Activated CD4-positive, alpha-beta memory T cell treated with anti-CD3 and anti-CD28 coated beads, Interleukin-2, amount 10 ng/mL, durations not matched to agents 7 days and 5 days (primary cell): ENCODE measurements at places on chromosomes 3 and 15. TPM values are rescaled to one million over a fixed set of nuclear protein-coding genes. Genes with fewer than 3 reads are reported as not detected.

Gene AZI2
- 75.5 TPM for total RNA-seq

Gene AMT
- total RNA-seq = 5.2 TPM

Gene CSPG5
- total RNA-seq = 0.40 TPM

Gene SERF2
- total RNA-seq = 928 TPM

Gene P3H2
- total RNA-seq = not detected

GRCh38 chr3:148158210-148158609 is 539.5 kb upstream of the AGTR1 start:
- no peaks in the 10 kb centered on the region for H3K27me3 ChIP-seq
- no peaks in the 10 kb centered on the region for H3K4me1 ChIP-seq
- DNase-seq = no peak
- H3K4me3 ChIP-seq = no peak overlapping the region
- H3K27ac ChIP-seq = no peak overlapping the region

DNA sequence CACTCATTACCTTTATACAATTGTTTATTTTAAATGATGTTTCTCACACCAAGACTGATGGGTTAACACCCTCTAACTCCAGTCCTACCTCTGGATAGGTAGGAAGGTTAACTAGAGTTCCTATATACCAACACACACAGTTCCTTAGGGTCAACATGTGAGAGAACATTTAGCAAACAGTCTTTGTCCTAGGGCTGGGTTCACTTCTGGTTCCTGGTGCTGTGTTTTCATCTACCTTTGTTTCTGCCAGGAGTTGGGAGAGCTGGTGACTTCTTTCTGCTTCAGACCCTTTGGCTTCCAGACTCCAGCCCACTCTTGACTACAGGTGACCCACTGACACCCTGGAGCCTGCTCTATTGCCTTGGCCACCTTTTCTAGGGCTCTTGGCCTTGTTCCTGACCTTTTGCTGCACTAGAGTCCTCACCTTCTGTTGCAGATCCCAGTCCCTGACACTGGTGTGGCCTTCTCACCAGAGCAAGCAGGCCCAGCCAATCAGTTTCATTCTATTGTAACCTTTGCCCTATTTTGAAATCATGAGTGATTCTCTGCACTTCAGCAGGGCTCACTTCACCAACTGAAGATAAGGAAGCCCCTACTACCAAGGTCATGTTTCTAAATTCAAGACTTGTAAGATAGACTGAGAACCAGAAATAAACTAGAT is 50.0 kb upstream of the SECISBP2L start:
- no peaks in the 10 kb centered on the region for H3K4me1 ChIP-seq
- H3K27ac ChIP-seq = no peak overlapping the region
- no peak overlapping the region for H3K4me3 ChIP-seq

GRCh38 chr3:143952569-143953072 is 19.0 kb upstream of the DIPK2A start:
- peaks cover 6% of the 10 kb centered on the region for H3K4me1 ChIP-seq
- peaks cover 9% of the 10 kb centered on the region for H3K27me3 ChIP-seq
- no peaks in the 10 kb centered on the region for H3K36me3 ChIP-seq
- H3K27ac ChIP-seq = no peak overlapping the region
- no peak overlapping the region for H3K4me3 ChIP-seq
- DNase-seq = no peak

- no peaks in the 10 kb centered on the region for H3K36me3 ChIP-seq
- no peaks in the 10 kb centered on the region for H3K4me1 ChIP-seq
- no peak overlapping the region for H3K4me3 ChIP-seq
These were observed 116.2 kb downstream of the MFSD1 start for GRCh38 chr3:158918008-158918407.

DNA sequence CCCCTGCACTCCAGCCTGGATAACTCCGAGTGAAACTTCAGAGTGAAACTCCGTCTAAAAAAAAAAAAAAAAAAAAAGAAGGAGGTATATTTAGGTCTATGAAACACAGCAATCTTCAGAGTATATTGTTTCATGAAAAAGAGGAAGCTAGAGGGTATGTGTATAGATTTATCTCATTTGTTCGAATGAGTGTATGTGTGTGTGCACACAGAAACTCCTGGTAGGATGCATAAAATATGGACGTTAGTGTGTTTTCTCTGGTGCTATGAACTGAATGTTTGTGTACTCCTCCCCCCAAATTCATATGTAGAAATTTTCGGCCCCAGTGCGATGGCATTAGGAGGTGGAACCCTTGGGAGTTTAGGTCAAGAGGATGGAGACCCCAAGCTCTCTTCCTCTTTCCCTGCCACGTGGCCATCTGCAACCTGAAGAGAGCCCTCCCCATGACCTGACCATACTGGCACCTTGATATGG is 98.6 kb upstream of the KLF13 start:
- H3K27me3 ChIP-seq = peaks cover 15% of the 10 kb centered on the region
- DNase-seq = no peak
- H3K36me3 ChIP-seq = no peaks in the 10 kb centered on the region
- no peak overlapping the region for H3K27ac ChIP-seq
- peaks cover 19% of the 10 kb centered on the region for H3K4me1 ChIP-seq

- no peaks in the 10 kb centered on the region for H3K27me3 ChIP-seq
- H3K4me3 ChIP-seq = no peak overlapping the region
- no peaks in the 10 kb centered on the region for H3K36me3 ChIP-seq
These were observed 724.1 kb downstream of the GRM7 start for GRCh38 chr3:7585052-7585451.

DNA sequence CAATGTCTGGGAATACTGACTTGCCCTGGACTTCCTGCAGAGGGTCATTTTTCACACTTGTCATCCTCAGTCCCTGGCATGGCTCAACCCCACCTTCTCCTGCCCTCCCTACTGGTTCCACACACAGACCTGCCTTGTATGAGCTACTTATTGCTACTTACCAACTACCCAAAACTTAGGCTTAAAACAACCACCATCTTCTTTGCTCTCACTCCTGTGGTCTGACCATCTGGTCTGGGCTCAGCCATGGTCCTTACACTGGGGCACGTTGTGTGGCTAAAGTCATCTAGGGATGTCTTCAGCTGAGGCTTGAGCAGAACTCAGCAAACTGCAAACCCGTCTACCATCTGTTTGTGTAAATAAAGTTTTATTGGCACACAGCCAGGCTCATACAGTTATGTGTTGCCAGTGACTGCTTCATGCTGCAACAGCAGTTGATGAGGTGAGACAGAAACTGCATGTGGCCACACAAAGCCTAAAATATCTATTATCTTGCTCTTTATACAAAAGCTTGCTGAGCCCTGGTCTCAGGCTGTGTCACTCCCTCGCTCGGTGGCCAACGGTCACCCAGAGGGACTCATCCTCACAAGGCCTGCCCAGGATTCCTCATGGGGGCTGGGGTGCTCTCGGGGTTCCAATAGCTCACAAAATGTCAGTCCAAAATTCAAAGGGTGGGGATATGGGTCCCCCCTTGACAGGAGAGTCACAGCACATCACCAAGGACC is 43.5 kb downstream of the KLF15 start:
- no peak for DNase-seq
- H3K27ac ChIP-seq = no peak overlapping the region
- H3K27me3 ChIP-seq = peaks cover 2% of the 10 kb centered on the region
- H3K4me3 ChIP-seq = no peak overlapping the region
- no peaks in the 10 kb centered on the region for H3K36me3 ChIP-seq

DNA sequence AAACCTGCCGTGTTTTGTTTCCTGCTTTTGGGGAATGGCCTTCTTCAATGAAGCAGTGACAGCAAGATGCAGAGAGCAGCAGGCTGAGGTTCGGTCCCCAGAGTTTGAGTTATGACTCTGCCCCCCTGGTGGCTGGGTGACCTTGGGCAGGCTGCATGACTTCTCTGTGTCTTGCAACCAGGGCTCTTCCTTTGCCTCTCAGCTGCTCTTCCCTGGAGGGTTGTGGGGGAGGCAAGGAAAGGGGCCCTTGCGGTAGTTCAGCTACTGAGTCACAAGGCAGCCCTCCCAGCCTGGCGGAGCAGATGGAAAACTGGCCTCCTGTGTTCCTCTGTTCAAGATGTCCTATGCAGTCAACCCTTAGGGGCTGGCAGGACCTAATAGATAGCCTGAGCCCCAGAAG is 17.1 kb downstream of the CTXND1 start:
- no peak overlapping the region for H3K27ac ChIP-seq
- DNase-seq = peak; percentile 51
- no peaks in the 10 kb centered on the region for H3K4me1 ChIP-seq
- no peak overlapping the region for H3K4me3 ChIP-seq
- H3K36me3 ChIP-seq = no peaks in the 10 kb centered on the region
- peaks cover 10% of the 10 kb centered on the region for H3K27me3 ChIP-seq

GRCh38 chr3:101484805-101485620 is 28.0 kb downstream of the SENP7 start:
- H3K4me1 ChIP-seq = peaks cover 6% of the 10 kb centered on the region
- no peak overlapping the region for H3K4me3 ChIP-seq
- no peaks in the 10 kb centered on the region for H3K27me3 ChIP-seq
- no peak overlapping the region for H3K27ac ChIP-seq

GRCh38 chr3:162863579-162863978 is 1367.0 kb downstream of the OTOL1 start:
- H3K4me1 ChIP-seq = no peaks in the 10 kb centered on the region
- no peak overlapping the region for H3K27ac ChIP-seq
- no peaks in the 10 kb centered on the region for H3K36me3 ChIP-seq

GRCh38 chr3:10192953-10193691 is 28.4 kb downstream of the IRAK2 start:
- H3K4me3 ChIP-seq = peak overlapping the region; percentile 7
- H3K27ac ChIP-seq = peak overlapping the region; percentile 98
- DNase-seq = peak; percentile 69
- H3K36me3 ChIP-seq = peaks cover 11% of the 10 kb centered on the region
